Stimulated activated naive CD4-positive, alpha-beta T cell treated with Interleukin-2 at 50 U/mL for 16 hours (primary cell): ENCODE measurements at places on chromosomes 5 and 9.
A peak's percentile ranks its signal among the peaks of the same experiment; 100 is the strongest.

DNA sequence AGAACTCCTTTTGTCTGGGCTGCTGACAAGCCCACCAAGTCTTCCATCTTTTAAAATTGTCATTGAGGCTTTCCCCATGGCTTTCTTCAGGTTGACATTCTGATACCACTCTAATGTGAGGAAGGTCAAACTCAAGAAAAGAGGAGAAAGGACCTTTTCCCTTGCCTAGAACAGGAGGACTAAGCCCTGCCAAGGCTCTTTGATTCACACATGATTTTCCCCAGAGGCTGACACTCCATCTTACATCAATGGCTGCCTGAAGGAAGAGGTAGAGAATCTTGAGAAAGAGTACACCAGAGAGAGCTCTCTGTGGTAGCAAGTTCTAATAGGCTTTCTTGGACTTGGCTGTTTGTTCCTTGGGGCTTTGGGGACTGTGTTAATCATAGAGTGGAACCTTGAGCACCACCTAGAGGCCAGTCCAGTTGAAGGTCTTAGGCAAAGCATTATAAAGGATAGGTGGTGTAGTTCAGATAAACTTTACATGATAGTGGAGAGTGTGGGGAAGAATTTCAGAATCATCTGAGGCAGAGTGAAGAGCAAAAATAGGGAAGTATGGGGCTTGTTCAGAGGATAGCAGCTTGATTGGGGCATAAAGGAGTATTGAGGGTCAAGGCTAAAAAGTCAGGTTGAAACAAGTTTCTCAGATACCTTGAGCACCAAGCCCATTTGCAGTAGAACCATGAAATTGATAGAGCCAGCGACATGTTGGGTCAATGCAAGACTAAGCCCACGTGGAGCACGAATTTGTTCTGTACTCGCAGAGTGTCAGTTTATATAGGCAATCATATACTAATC lies 36.7 kb downstream of the NDFIP1 start:
- peak; percentile 38 for DNase-seq

DNA sequence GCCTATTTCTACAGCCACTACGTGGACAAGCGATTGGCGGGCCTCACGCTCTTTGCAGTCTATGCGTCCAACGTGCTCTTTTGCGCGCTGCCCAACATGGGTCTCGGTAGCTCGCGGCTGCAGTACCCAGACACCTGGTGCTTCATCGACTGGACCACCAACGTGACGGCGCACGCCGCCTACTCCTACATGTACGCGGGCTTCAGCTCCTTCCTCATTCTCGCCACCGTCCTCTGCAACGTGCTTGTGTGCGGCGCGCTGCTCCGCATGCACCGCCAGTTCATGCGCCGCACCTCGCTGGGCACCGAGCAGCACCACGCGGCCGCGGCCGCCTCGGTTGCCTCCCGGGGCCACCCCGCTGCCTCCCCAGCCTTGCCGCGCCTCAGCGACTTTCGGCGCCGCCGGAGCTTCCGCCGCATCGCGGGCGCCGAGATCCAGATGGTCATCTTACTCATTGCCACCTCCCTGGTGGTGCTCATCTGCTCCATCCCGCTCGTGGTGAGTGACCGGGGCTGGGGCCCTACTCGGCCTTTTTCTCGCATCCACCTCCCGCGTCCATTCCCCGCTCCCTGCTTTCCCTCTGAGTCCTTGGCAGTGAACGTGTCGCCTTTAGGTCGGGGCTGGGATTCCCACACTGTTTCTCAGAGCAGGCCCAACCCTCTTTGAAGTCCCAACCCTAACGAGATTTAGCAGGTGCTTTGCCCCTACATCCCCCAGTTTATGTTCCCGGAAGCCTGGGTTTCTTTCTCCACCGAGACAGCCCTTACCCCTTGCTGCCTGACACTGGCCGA lies 1.8 kb downstream of the PTGER4 start:
- DNase-seq: peak; percentile 35

GRCh38 chr5:173800340-173800739 lies 87.8 kb upstream of the CPEB4 start:
- no peak for DNase-seq

- no peak for DNase-seq
These were observed 114.6 kb upstream of the ADAMTSL1 start for GRCh38 chr9:18359335-18359734.

GRCh38 chr9:93955111-93955980 lies at the start of gene BARX1:
BARX1 (minus strand) TSS chr9:93955355; CDS start chr9:93955146, 209 bp downstream.
- DNase-seq: no peak

DNA sequence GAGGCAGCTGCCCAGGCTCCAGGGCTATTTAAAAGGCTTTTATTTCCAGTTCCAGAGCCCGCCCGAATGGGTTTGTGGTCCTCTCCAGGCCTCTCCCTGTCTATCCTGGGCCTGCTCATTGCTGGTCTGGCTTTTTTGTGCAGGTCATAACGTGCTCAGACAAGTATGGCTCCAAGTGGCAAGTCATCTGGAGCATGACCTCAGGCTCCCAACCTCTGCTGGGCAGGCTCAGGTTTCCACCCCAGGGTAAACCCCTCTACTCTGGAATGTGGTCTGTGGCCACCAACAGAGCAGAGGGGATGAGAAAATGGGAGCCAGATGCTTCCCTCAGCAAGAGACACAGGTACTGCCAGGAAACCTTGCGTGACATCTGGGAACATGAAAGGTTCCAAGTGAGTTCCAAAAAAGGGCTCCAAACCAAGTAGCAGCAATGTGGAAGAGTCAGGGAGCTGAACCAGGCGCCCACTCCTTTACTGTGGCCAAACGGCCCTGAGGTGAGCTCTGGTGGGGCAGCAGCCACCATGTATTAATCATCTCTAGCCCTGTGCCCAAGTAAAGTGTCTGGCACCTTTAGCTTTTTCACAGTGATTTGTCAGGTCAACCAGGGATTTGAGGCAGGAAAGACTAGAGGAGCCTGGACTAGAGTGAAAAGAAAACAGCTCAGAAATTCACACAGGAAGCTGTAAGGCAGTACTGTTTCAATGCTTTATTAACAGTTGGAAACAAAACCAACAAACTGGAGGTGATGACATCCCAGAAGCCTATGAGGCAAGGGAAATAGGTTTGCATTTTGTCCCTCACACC lies 25.7 kb downstream of the PCDHGC5 start:
- DNase-seq: no peak

- DNase-seq: no peak
These were observed 209.7 kb downstream of the DIRAS2 start for GRCh38 chr9:90432951-90433350.
